MV-4-11 (cell line): ENCODE measurements at places on chromosomes 1 and 21.

GRCh38 chr1:160768295-160768657, 27.7 kb upstream of the LY9 start:
- peak; percentile 62 for DNase-seq

DNA sequence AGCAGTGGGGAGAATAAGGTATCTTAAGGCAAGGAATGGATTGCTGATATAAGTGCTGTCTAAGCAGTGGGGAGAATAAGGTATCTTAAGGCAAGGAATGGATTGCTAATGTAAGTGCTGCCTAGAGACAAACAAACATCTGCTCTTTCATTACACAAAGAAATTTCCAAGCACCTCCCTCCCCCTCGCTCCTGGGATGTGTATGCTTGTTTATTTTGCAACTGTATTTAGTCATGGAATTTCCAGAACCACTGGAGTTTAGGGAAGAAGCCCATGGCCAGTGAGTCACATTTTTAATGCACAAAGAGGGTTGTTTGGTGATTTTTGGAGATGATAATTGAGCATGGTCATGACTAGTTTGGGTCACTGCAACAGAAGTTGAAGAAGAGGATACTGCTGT, 21.5 kb downstream of the PDPN start:
- no peak for DNase-seq

GRCh38 chr1:14137411-14138134, 437.6 kb downstream of the PRDM2 start:
- no peak for DNase-seq

DNA sequence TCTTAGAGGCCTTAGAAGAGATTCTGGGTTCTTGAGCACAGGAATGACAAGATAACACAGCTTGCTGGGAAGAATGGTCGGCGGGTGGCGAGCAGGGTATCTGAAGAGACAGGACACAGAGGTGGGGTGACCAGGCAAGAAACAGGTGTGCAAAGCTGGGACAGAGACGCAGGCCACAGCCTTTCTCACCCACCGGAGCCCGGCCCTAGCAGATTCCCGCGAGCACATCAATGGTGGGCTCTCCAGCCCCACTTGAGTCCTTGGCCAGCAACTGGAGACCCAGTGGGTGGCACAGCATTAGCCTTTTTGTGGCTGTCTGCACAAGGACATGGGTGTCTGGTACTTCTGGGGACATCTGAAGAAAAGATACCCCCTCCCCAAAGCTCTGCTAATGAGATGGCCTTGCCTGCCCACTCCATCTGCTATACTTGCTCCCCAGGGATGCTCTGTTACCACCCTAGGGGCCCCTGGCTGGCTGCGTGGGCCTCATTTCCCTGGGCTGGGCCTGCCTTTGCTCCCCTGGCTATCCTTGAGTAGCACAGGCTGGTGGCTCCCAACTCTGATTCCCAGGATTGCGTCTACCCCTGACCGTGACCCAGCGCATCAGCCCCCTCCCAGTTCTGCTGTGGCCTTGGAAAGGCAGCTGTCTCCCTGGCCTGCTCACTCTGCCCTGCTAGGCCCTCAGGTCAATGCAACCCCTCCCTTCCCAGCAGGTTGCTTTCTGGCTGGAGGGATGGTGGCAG, 127.2 kb upstream of the ADAR start:
- DNase-seq = no peak

GRCh38 chr1:172345077-172345476, 75.4 kb upstream of the C1orf105 start:
- DNase-seq = no peak

DNA sequence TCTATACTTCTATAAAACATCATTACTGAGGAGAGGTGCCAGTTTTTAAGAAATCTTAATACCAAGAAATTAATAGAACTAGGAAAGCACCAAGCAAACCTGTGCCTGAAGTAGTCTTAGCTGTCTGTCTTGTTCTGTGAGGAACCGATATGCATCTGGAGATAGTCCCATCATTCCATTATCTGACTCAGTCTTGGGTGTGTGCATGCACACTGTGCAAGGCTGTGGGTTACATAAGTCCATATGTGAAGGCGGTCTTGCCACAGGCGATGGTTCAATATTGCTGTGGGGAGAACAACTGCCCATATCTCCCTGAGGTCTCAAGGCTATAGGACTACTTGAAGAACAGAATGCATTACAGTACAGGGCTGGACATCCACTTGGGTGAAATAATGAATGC, 33.8 kb downstream of the STIL start:
- no peak for DNase-seq

DNA sequence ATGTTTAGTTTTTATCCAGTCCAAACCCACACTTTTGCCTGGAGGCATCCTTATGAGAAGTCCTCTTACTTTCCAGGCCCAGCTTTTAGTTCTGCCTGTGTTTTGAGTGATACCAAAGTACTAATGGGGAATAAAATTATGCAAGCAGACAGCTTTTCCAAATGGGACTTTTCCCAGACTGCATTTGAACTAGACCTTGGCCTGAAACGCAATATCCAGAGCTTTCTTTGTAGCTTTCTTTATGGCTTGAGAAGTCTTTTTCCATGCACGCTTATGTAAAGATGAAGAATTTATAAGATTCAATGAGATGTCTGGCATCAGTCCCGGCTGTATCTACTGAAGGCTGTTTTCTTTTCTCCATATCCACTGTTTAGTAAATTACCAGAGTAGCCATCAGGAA, 236.6 kb upstream of the RAB4A start:
- no peak for DNase-seq

DNA sequence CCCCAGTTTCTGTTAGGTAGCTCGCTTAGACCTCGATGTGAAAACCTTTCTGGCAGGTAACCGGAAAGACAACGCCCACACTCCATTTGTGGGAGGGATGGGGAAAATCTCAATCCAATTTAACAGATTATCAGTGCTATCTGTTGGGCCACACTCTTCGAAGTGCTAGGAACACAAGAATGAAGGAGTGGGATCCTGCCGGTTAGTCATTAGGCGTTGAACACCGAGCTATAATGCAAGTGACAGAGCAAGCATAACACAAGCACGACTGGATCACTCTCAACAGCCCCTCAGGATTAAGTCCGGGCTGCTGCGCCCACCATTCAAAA, 531 bp downstream of the SNIP1 start:
- no peak for DNase-seq

- no peak for DNase-seq
These were observed 66.5 kb upstream of the RAB3GAP2 start for GRCh38 chr1:220338759-220339158.

DNA sequence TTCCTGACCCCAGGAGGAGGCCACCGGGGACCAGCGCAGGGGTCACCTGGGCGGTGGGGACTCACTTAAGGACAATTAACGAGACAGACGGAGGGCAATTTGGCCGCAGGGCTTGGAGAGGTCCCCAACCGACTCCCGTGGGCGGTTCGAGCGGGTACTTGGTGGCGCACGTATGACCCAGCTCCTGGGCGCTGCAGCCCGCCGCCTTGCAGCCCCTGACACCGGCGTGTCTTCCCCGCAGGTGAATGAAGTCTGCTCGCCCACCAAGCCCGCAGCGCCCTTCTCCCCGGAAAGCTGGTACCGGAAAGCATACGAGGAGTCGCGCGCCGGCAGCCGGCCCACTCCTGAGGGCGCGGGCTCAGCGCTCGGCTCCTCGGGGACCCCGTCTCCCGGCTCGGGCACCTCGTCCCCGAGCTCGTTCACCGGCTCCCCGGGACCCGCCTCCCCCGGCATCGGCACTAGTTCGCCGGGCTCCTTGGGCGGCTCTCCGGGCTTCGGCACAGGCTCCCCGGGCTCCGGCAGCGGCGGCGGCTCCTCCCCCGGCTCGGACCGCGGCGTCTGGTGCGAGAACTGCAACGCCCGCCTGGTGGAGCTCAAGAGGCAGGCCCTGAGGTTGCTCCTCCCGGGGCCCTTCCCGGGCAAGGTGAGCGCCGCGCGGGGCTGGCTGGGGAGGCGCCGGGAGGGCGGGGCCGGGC, 1.4 kb downstream of the KIF26B start:
- DNase-seq = peak; percentile 66

GRCh38 chr1:53037159-53037558, 24.9 kb upstream of the PODN start:
- no peak for DNase-seq

GRCh38 chr21:45016031-45016405, 58.4 kb upstream of the ADARB1 start:
- DNase-seq = no peak

DNA sequence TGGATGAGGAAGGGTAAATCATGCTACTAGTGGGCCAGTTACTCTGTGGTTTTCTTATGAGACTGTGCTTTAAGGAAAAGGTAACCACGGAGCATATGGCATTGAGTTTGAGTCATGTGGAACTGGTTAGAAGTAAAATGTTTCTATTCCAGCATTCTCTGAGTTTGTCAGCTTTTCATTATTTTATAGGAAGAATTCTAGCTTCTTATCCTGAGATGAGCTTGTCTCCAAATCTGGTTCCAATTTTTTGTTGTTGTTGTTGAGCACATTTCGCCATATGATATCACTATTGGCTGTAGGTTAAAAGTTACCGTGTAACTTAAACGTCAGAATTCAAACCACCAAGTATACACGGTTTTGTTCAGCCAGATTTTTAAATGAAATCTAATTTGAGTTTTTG, 69.9 kb downstream of the ATF6 start:
- DNase-seq = peak; percentile 39

DNA sequence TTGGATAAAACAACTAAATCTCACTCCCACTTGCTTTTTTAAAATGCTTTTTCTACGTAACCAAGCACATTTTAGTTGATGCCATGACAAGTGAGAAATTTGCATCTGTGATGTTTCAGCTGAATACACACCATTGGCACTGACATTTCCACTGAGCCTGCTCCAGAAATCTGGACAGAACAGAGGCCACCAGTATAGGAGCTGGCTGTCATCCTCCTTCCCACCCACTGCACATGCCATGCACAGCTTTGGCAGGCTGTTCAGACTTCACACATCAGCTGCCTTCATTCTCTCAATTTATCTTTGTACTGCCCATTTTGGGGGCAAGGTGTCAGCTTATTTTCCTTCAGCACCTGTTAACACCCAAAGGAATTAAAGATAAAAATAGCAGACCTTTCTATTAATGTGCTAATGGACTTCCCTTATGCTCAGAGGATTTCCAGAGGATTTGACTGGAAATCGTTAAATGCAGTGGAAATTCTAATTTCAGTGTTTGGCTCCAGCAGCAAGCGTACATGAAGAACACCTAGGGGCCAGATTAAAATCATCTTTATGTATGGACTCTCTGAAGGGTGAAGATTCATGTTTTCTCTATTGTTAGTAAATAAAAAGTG, 12.9 kb upstream of the PODN start:
- no peak for DNase-seq

GRCh38 chr1:153752072-153752471, 23.1 kb upstream of the SLC27A3 start:
- no peak for DNase-seq

- DNase-seq = peak; percentile 30
These were observed 5.4 kb downstream of the HMGN2 start for GRCh38 chr1:26477446-26478152.

DNA sequence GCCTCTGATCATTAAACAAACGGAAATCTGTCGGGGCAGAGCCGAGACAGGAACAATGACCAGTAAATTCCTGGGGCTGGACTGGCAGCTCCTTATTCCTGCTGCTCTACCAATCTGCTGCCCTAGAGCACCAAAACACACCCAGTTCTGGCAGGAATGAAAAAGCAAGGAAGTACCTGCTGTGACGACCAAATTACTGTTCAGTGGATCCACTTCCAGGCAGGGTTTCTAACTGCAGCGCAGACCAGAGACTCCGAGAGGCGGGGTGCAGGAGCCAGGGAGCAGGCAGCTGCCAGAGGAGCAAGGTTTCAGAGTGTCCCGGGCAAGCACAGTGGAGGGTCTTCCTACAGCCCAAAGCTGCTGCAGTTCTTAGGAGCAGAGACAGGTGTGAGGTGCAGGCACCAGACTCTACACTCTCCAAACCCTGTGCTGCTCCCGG, 32.4 kb downstream of the KANK4 start:
- no peak for DNase-seq

DNA sequence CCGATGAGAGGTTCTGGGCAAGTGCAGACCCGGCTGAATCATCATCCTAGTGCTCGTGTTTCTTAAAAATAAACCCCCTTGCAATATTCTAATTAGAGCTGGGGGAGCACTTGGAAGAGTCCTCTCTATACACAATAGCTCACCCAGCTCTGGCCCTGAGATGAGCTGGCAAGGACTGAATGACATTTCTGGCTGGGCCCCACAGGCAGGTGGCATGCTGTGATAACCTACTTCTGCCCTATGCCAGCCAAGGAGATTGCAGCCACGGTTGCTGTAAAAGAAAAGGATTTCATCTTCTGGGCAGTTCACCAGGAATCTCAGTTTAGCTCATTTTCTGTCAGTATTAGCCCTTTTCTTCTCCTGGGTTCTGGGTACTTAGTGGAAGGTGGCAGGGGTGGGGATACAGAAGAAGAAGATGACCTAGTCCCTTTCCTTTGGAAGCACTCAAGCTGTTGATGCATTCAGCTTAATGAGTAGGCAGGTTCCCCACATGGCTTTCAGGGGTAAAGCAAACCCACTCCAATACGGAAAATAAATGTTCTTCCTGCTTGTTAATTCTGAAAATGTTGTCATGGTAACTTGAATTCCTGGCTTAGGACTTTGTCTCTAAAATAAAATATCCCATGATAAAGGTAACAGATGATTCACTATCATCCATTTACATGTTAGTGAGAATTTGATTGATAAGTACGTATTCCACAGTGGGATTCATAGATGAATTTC, 32.2 kb downstream of the VASH2 start:
- no peak for DNase-seq

DNA sequence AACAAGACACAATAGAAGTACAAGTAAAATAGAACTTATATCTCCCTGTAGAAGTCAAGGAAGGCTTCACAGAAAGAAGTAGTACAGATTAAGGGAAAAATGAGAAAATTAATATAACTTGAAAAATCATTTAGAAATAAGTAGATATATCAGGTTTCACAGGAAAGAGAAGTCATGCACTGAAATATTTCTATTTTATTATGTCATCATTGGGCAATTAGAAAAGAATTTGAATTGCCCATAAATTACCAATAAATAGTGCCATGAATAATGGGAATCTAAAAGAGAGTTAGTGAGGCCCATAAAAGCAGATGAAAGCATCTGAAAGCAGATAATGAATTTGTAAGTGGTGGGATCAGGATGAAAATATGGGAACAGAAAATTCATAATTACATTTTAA, 1597.8 kb downstream of the PLA2G4A start:
- DNase-seq = no peak

GRCh38 chr1:180524915-180525714, 22.7 kb upstream of the ACBD6 start:
- peak; percentile 40 for DNase-seq

- DNase-seq = no peak
These were observed 3881.6 kb downstream of the SRGAP2C start for GRCh38 chr1:125066385-125066784.

- DNase-seq = no peak
These were observed 8.4 kb downstream of the IFNAR2 start for GRCh38 chr21:33238146-33238545.
